ENCODE measurements at places on chromosomes 7 and 10.

DNA sequence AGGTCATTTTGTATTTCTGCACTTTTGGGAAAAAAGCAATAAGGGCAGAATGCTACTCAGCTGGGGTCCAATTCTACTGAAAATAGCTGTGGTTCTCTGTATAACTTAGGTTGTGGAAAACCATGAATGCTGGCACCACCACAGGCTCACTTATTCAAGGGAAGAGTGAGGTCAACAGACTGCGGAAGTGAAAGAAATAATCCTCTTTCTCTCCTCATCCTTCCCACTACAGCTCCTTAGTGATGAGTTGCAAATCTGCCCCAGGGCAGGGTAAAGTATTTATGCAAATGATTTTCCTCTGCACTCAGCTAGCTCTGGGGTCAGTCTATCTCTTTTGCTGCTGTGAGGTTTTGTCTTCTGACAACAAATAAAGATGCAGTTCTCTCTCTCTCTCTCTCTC, 74.1 kb upstream of the PTPRZ1 start:
- peak; percentile 5 for DNase-seq

DNA sequence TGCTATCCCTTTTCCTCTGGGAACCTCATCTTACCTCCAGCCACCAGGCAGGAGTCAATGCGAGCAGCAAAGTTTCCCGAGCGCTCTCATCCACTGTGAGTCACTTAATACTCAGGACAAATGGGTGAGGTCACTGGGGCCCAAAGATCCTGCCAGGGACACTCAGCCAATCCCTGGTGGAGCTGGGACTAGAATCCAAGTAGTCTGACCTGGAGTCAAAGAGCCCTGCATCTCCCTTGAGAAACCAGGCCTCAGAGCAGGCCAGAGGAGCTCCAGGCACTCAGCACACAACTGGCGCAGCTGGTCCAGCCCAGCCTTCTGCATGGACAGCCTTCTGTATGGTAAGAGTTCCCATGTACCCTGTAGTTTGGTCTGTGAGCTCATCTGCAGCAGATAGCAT, 142.3 kb downstream of the MAPK8 start:
- DNase-seq, result peak; percentile 21

GRCh38 chr7:101590663-101591435, 38.2 kb downstream of the MYL10 start:
- DNase-seq, result no peak

DNA sequence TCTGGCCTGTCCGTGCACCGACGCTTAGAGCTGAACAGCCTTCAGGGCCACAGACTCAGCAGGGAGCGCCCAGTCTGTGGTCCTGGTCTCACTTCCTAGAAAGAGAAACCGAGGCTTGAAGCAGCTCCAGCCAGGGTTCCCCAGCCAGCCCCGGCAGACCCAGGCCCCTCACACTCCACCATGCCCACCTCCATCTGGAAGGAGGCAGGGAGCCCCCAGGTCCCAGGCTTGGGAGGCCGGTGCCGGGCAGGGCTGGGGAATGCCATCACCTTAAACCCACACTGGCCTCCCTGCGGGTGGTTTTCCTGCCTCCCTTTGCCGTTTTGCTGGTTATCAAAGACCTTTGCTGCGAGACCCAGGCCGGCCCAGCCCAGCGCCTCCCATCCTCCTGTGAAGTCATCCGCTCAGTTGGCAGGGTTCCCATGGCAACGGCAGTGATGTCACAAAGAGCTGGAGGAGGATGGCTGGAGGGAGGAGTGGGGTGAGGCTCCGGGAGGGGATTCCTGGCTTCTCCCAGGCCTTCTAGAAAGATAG, 24.0 kb downstream of the ELFN1 start:
- peak; percentile 79 for DNase-seq

DNA sequence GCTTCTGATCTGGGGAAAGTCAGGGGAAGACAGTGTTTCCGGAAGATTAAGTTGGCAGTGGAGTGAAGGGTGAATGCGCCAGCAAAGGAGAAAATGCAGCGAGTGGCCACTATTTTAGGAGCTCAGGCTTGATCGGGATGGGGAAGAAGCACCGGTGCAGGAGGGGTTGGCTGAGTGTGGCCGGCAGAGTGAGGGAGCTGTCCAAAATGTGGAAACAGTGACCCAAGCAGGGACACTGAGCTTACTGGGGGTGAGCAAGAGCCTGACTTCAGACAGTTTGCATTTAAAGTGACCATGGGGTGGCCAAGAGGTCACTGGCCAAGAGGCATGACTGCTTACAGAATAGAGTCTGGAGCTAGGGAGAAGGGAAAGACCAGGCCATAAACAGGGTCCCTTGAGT, 79.3 kb downstream of the GOLGA7B start:
- DNase-seq, result no peak

DNA sequence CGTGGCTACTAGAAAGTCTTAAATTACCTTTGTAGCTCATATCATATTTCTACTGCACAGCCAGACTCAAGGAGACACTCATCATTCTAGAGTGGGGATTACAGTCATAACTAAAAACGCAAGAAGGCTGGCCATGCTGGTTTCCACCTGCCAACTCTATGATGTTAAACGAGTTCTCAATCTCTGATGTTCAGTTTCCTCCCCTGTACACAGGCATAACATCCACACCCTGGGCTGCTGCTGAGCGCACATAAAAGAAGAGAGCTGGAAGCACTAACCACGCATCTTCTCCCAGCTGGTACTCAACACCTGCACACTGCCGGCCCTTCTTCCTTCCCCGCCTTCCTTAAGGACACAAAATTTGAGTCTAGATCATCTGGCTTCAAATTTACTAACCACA, 60.5 kb downstream of the SORBS1 start:
- no peak for DNase-seq

GRCh38 chr7:157009778-157010587, 480 bp downstream of the MNX1 start:
- DNase-seq, result no peak

- no peak for DNase-seq
Observed at GRCh38 chr7:7554021-7554432, 12.7 kb upstream of the MIOS start.

GRCh38 chr10:89475591-89475998, 59.8 kb downstream of the SLC16A12 start:
- DNase-seq, result peak; percentile 83

- no peak for DNase-seq
Observed at GRCh38 chr7:143387156-143387975, 6.2 kb downstream of the ZYX start.
